ENCODE measurements at places on chromosomes 5 and 9.

DNA sequence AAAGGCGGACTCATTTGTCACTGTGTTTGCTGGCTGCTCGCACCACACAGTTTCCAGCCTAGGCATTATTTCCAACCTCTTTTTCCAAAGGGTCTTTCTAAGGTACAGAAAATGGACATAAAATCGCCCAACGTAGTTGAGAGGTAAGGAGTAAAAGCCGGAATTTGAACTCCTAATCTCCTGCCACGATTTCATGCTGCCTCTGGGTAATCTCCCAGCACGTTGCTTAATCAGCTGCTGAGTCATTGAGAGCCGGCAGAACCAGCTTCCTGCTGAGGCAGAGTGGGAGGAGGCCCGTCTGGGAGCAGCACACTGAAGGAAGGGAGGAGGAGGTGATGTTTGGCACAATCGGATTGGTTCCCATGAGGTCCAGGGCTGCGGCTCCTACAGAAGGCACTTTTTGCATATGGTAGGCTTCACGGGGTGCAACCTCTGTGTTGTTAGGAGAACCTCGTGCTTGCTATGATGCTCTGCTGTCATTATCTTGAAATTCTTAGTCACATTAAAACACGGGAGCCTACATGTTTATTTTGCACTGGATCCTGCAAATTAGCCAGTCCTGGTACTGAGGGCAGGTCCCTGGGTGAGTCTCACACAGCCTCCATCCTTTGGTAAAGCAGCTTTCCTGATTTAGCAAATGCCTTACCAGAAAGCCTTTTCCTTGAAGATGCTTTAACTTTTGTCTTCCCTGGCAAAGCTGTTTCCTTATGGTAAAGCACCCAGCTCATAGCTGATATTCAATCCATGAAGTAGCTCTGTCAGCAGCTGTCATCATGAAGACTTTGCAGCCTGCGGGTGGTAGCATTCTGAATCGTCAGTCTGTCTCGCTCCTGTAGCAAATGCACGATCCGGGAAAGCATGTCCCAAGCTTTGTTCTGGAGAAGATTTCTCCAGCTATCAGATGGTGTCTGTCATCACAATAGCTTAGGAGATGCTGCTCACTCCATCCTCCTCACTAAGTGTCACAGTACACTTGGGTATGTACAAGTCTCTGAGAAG lies 191.6 kb upstream of the MSX2 start:
- peak; percentile 47 for DNase-seq

- no peak for DNase-seq
These were observed 48.2 kb upstream of the CTNNA1 start for GRCh38 chr5:138705007-138705406.

DNA sequence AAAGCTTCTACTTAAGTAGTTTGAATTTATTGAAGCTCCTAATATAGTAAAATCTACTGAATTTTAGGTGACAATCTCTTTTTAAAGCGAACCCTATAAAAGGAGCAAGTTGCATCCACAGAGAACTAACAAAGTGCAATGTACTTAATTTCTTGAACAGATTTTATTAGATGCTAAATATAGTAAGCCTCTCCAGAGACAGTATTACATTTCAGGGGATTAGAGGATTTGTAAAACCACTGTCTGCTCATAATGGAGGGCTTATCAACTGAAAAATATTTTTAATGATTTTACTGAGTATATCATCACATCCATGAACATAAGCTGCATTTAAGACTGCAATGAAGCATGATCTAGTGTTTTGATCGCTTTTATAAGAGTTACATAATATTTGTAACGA lies 230.0 kb upstream of the EFNA5 start:
- no peak for DNase-seq

DNA sequence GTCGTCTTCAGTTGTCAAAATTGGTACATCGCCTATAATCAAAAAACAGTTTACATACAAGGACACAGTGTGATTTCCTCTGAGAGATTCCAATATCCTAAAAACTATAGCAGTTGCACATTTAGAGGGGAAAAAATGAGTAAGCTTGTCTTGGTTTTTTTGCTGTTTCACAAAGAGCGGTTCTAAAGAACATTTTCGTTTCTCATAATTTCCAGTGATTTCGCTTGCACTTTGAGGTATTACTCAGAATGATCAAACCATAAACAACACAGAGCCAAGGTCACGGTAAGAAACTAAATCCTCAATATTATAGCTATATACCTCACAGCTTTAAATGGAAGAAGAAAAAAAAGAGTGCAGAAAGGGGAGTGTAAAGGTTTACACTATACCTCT lies 861 bp downstream of the MTX3 start:
- DNase-seq = no peak

GRCh38 chr5:91058575-91058974 lies 324.5 kb downstream of the ARRDC3 start:
- DNase-seq = no peak

GRCh38 chr5:56010431-56010830 lies 15.7 kb upstream of the IL6ST start:
- no peak for DNase-seq

- DNase-seq = no peak
These were observed 1037.3 kb upstream of the ACO1 start for GRCh38 chr9:31347082-31347617.

- DNase-seq = no peak
These were observed 96.4 kb upstream of the ALDH1A1 start for GRCh38 chr9:73049280-73049679.

DNA sequence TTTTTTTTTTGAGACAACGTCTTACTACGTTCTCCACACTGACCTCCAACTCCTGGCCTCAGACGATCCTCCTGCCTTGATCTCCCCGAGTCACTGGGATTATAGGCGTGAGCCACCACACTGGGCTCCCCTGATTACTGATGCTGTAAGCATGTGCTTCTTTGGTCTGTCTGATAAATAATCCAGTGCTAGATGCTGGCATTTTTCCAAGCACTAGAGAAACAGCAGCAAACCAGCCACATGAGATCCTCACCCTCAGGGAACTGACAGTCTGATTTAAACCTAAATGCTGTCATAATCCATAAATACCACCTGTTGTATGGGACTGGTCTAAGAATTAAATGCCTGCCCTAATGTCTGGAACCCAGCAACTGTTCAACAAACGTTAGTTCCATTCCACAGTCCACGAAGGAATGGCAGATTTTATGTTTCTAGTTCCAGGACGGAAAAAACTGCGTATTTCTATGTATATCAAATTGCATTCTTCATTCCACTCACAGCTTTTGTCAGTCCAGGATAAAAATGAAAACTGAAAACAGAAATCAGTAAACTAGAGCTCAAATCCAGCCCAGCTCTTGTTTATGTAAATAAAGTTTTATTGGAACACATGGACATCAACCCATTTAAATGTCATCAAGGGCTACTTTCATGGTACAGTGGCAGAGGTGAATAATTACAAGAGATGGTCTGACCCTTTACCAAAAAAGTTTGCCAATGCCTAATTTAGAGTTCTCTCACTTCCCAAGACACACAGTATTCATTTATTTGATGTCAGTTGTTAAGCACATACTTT lies 20.1 kb downstream of the SLC35D2 start:
- no peak for DNase-seq

- no peak for DNase-seq
These were observed 340.6 kb downstream of the CAAP1 start for GRCh38 chr9:26551971-26552370.

GRCh38 chr5:151382576-151382975 lies 35.2 kb upstream of the SLC36A2 start:
- no peak for DNase-seq

DNA sequence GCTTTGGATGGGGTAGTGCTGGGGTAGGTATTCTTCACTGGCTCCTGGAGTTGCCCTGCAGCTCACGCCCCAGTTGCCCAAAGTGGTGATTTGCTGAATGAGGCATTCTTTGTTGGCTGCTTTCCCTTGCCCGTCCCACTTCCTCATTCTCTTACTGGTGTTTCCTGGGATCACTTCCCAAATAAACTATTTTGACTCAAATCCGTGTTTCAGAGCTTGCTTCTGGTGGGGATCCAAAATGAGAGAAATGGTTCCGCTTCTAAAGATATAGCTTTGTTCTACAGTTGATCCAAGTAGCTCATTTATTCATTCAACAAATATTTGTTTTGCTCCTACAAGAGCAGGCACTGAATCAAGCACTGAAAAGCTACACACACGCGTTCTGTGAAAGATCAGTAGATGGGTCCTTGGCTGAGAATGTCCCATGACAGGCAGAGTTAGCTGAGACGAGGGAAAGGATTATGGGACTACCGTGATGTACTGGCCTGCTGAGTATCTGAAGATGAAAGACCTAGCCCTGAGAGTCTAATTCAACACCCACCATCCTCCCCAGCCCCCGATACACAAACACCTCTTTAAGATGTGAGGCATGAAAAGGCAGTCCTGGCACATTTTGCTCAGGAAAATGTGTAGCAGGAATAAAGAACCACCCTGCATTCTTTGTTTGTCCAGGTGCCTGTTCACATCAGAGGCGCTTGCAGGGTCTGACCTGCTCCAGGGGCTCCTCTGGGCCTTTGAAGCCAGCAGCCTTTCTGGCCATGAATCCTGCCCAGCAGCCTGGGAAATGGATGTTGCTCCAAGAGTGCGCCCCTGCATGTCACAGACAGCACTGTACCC lies 143.1 kb upstream of the RANBP3L start:
- no peak for DNase-seq

GRCh38 chr5:180605554-180606214 lies 14.4 kb upstream of the SCGB3A1 start:
- DNase-seq = peak; percentile 11

DNA sequence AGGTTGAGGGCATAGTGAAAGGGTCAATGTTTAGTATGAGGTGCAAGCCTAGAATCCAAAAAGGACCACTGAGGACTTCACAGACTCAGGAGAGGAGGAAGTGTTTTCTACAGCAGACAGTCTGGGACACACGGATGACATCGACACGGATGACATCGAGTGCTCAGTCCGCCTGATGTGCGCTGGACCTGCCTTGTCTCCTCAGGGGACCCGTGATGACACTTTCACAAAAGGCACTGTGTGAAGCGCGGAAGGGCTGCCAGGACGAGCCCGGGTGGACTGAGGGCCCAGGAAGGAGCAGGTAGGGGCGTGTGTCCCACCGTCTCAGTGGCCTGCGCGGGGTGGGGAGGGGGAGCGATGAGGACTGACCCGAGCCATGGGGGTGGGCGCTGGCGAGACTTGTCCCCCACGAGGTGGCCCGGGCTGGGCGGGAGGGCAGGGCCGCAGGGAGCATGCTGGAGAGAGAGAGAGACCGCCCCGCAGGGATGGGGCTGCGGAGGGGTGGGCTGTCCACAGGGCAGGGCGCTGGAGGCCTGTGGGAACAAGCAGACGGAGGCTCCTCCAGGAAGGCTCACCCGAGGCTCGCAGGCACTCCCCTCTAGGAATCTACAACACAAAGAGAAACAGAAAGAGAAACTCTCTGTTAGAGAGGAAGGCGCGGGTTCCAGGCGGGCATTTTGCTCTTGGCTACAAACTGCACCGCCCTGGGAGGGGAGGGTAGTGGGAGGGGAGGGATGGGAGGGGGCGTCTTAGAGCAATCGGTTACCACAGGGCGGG lies 54.9 kb downstream of the USP20 start:
- no peak for DNase-seq

DNA sequence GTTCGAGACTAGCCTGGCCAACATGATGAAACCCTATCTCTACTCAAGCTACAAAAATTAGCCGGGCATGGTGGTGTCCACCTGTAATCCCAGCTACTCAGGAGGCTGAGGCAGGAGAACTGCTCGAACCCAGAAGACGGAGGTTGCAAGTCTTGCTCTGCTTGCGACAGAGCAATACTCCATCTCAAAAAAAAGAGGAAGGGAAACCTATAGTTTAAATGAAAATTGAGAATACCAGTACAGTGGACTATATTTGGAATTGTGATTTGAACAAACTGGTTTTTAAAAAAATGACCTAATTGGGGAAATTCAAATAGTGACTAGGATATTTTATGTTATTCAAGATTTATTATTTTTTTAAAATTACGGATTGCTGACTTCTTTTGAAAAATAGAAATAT lies 33.2 kb downstream of the DIAPH1 start:
- DNase-seq = no peak

DNA sequence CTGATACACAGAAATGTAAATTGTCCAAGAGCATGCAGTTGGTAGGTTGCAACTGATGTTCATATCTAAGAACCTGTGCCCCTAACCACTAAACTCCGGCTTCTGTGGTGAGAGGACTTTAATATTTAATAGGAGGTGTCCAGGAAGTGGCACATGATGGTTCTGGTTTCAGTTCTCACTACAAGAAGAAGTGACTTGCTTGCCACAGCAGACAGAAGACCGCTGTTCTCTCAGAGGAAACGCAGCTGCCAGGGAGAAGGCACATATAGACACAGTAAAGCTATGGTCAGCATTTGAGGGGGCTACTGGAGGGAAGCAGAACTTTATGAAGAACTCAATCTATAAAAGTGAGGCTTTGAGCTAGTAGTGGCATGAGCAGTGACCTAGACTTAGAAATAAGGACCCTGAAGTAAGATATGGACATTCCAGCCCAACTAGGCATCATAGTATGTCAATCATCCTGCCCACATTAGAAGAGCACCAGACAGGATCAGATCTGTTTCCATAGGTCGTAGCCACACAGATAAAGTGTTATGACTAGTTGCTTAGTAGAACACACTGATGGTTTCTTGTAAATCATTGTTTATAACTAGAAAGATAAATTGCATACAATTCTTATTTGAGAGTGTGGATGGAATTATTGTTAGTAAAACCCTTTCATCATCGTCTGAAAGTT lies 36.4 kb upstream of the DAB2 start:
- no peak for DNase-seq

GRCh38 chr5:167050568-167051401 lies 1240.7 kb upstream of the WWC1 start:
- no peak for DNase-seq

DNA sequence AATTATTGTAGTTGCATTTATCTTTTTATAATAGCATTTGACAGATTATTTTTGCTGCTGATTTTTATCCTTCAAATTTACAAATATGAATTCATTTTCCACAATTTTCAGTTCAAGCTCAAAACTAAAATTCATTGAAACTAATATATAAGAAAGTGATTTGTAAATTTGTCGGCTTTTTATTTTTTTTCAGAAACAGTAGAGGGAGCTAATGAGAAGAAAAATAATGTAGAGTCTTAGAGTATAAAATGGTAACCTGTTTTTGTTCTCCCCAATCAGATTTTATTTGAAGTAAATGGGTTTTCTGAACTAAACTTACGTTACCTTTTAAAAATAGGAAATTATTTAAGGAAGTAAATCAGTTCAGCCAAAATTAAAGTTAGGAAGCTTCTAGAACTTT lies 19.2 kb downstream of the PRRC1 start:
- no peak for DNase-seq

- DNase-seq = no peak
These were observed 324.4 kb upstream of the ADAMTSL1 start for GRCh38 chr9:18149471-18150011.

GRCh38 chr5:134549714-134550113 lies 24.2 kb downstream of the JADE2 start:
- DNase-seq = no peak

- DNase-seq = no peak
These were observed 85.0 kb downstream of the STK10 start for GRCh38 chr5:172102913-172103626.

GRCh38 chr9:137315581-137316011 lies 13.5 kb upstream of the NRARP start:
- no peak for DNase-seq

GRCh38 chr5:95627971-95628810 lies 8.3 kb downstream of the GPR150 start:
- DNase-seq = no peak

Data from NCI-H1436 (cell line).